ENCODE measurements at places on chromosomes 2 and 18.
A peak's percentile ranks its signal among the peaks of the same experiment; 100 is the strongest.

DNA sequence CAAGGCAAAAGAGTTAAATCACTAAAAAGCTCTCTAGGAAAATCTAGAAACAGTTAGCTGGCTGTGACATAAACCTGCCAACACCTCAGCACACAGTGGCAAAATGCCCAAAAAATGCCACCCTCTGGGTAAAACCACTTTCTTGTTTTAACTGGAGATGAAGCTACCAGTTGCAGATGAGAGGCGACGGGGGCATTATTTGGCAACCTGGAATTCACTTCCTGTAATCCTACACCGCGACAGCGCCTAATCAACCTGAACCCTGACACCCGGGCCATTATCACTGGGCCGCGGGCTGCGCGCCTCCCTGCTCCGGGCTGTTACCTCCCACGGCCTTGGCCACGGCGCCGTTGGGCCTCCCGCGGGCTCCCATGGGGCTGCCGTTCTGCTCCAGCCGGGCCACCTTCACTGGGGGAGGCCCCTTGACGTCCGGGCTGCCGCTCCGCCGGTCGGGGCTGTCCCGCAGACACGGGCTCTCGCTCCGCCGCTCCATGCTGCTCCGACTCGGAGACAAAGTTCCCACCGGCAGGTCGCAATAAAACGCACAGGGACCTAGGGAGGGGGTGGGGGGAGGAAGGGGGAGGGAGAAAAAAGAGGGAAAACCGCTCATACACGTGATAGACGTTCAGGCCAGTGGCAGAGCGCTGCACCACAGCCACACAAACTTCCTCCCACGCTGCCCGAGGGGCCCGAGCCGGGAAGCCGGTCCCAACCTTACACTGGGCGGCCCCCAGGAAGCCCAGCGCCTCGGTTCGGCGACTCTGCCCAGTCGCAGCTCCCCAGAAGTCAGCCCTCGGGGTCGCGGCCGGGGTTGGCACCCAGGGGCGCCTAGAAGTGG lies 2.0 kb downstream of the SATB2 start:
- DNase-seq = peak; percentile 6

- DNase-seq = no peak
These were observed 1099.4 kb upstream of the PIK3C3 start for GRCh38 chr18:40855661-40856060.

- no peak for DNase-seq
These were observed 274.7 kb downstream of the HAUS1 start for GRCh38 chr18:46378864-46379207.

DNA sequence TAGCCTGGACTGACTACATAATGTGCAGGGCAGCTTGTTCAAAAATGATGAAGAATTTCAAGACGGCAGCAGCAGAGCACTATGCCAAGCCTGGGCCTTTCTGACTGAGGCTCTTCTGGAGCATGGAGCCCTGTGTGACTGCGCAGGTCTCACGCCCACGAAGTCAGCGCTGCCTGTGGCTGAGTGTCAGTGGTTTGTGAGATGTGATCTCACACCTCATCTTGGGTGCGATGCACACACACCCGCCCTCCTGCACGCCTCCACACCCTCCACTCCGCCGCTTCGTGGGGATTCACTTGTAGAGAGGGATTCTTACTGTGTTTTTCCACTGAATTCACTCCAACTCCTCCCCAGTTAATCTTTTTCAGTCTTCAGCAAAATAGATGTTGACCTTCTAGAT lies 103.9 kb downstream of the VIT start:
- no peak for DNase-seq

- DNase-seq = no peak
These were observed 728.1 kb upstream of the SOX11 start for GRCh38 chr2:4964001-4964540.

DNA sequence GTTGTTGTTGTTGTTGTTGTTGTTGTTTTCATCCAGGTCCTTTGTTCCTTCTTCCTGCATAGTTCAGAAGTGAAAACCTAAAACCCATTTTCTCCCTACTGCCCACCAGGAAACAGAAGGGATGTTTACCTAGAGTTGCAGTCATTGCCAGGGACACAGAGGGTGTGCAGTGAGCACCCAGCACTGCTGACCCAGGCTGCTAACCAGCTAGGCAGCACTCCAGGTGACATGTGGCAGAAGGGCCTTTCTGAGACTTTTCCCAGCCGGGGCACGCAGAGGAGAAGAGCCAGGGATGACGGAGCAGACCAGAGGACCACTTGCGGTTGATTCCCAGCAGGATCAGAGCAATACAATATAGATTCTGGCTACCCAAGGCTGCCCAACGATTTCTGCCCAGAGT lies 286.3 kb downstream of the BCL11A start:
- no peak for DNase-seq

GRCh38 chr2:153072077-153072476 lies 353.7 kb downstream of the ARL6IP6 start:
- DNase-seq = no peak

DNA sequence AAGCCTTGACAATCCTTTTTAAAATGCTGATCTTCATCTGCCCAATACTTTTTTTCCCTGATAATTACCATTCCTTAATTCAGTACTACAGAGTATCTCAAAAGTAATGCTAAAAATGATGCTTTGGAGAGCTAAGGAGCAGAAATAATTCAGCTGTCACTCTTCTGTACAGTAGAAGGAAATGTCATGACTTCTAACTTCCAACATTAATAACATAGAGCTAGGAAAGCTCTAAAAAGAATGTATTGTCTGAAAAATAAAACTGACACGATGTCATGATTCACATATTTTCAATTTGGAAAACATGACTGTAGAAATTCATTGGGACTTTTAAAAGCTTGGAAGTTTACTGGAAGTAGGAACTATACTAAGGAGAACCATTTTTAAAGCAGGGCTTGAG lies 212.3 kb downstream of the GULP1 start:
- no peak for DNase-seq

GRCh38 chr18:7541835-7542234 lies 25.3 kb upstream of the PTPRM start:
- DNase-seq = no peak

DNA sequence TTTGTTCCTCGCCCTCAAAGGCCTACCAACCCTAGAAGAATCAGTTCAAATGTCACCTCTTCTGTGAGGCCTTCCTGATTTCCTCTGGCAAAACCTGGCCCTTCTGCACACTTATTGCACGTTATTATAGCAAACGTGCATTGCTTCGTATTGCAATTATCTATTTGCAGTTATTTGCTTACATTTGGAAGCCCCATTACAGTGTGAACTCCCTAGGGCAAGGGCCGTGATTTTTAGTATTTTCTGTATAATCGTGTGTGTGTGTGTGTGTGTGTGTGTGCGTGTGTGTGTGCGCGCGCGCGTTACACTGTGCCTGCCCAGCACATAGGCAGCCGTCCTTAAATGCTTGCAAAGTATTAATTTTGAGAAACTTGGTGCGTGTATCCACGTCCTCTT lies 460 bp upstream of the SEMA4F start:
- no peak for DNase-seq

DNA sequence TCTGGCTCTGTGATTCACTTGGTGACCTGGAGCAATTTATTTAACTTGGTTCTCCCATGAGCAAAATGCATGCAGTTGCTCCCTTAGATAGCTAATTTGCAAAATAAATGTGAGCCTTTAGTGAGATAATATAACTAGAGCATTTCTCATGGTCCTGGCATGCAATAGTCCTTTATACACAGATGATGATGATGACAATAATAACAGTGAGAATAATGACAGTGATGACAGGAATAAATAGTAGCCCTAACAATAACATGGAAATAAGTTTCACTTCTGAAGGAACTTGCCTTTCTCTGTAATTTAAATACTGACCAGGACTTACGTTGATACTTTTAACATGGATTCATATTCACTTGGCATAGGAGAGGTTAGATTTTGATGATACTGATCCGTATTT lies 49.2 kb downstream of the LPIN1 start:
- DNase-seq = no peak

GRCh38 chr2:46813680-46814079 lies 101.9 kb downstream of the MCFD2 start:
- no peak for DNase-seq

GRCh38 chr2:5995832-5996231 lies 303.6 kb downstream of the SOX11 start:
- DNase-seq = no peak

GRCh38 chr2:33378556-33379210 lies 97.8 kb upstream of the RASGRP3 start:
- DNase-seq = no peak

- no peak for DNase-seq
These were observed 32.2 kb downstream of the MAPRE2 start for GRCh38 chr18:35073186-35074105.

DNA sequence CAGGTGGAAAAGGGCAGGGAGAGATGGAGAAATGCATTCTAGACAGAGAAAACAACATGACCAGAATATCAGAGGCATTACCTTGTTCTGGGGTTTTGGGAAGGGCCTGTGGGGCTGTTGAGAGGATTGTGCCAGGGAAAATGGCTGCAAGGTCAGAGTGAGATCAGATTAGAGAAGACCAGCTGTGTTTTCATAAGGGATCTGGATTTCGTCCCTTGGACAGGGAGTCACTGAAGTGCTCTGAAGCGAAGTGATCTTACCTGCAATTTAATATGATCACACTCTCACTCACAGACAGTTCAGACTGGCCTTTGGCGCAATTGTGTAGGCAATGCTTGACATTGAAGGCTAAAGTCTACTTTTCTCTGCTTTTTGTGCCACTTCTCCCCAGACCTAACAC lies 20.3 kb upstream of the REG3G start:
- no peak for DNase-seq

- no peak for DNase-seq
These were observed 11.2 kb upstream of the WIPF1 start for GRCh38 chr2:174608866-174609214.

GRCh38 chr2:172208791-172209325 lies 106.2 kb upstream of the DLX2 start:
- DNase-seq = no peak

DNA sequence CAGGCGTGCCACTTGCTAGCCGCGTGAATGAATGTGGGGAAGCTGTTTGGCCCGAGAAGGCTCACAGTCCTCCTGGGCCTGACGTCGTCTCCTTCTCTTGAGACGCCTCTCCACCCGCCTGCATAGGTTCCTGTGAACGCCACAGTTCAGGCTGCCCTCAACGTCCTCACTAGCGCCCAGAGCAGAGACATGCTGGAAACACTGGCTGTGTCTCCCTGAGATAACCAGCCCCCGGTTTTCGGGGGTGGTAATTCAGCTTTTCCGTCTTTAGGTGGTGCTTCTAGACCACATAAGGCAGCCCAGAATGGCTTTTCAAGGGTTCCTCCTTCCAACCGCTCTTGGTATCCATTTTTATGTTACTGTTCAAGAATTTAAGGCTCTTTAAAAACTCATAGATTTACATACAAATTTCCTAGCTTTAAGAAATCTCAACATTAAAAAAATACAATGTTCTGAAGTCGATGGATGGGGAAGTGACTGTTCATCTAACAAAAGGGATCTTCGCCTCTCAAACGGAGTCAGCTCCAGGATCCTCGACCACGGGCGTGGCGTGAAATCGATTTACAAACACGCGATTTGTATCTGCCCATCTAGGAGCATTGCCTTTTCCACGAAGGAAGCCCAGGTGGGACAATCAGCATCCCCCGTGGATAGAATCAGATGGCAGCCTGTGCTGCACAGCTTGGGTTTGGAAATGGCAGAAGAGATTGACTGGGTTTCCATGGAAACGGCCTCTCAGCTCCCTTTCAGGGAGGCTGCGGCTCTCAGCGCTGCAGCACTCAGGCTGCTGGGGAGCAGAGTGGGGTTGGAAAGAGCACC lies 110.6 kb upstream of the PXDN start:
- DNase-seq = no peak

- no peak for DNase-seq
These were observed 11.3 kb downstream of the MALT1 start for GRCh38 chr18:58682429-58683069.

DNA sequence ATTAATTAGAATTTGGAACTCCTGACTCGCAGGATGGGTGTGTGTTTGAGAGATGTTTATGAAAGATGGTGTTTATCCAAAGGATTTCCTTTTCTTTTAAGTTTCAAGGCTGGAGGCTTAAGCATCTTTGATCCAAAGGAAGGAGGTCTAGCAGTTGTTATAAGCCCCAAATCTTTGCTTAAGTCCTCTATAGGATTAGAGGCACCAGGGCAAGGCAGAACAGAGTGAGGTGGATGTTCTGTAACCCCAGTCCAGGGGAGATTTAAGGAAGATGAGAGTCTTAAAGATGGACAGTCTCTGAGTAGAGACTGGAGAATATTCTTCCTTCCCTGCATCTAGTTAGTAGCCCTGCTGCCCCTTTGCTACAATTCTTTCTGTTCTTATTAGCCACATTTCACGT lies 17.5 kb downstream of the LBH start:
- DNase-seq = no peak

DNA sequence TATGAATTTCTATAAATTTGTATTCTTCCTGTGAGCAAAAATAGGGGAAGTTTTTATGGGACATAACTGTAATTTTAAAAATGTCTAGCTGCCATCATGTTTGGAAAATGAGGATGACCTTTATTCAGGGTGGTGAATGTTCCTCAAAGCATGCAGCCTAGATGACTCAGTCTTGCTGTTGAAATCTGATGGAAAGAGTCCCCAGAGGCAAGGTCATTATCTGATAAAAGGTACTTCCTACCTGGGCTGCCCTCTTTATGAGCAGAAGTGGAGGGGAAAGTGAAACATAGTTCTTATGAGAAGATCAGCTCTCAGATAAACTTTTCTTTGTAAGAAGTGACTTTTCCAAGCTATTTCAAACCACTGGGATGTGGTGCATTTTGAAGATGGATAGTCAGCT lies 1144.7 kb upstream of the PIK3C3 start:
- DNase-seq = no peak

GRCh38 chr2:141439524-141439923 lies 691.3 kb downstream of the LRP1B start:
- DNase-seq = no peak

- no peak for DNase-seq
These were observed 260.6 kb downstream of the TWIST2 start for GRCh38 chr2:239108459-239108858.

- no peak for DNase-seq
These were observed 213.4 kb downstream of the CDCA7 start for GRCh38 chr2:173568054-173568453.

DNA sequence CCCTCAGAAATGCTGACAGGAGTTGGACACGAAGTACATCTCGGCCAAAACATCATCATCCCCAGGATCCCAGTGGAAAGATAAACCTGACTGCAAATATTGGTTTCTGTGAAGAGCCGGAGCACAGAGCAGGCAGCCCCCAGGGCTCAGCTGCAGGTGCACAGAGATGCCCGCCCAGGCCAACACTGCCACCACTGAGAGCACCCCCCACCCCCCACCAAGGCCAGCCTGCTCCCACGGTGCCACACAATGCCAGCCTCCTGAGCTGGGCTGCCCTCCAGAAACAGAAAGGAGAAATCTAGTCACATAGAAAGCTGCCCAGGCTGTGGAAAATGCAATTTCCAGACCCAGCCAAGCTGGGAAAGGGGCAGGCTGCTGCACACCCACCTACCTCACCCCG lies 71.7 kb downstream of the GALNT14 start:
- DNase-seq = no peak

All from activated naive CD4-positive, alpha-beta T cell treated with anti-CD3 and anti-CD28 coated beads, Interleukin-2, amount 50 U/mL, for 72 hours (primary cell).